Stimulated activated CD4-positive, alpha-beta T cell treated with anti-CD3 and anti-CD28 coated beads, Interleukin-2, amount 100 ng/mL, for 24 hours (primary cell): ENCODE measurements at places on chromosomes 7 and 10.
A peak's percentile ranks its signal among the peaks of the same experiment; 100 is the strongest.

DNA sequence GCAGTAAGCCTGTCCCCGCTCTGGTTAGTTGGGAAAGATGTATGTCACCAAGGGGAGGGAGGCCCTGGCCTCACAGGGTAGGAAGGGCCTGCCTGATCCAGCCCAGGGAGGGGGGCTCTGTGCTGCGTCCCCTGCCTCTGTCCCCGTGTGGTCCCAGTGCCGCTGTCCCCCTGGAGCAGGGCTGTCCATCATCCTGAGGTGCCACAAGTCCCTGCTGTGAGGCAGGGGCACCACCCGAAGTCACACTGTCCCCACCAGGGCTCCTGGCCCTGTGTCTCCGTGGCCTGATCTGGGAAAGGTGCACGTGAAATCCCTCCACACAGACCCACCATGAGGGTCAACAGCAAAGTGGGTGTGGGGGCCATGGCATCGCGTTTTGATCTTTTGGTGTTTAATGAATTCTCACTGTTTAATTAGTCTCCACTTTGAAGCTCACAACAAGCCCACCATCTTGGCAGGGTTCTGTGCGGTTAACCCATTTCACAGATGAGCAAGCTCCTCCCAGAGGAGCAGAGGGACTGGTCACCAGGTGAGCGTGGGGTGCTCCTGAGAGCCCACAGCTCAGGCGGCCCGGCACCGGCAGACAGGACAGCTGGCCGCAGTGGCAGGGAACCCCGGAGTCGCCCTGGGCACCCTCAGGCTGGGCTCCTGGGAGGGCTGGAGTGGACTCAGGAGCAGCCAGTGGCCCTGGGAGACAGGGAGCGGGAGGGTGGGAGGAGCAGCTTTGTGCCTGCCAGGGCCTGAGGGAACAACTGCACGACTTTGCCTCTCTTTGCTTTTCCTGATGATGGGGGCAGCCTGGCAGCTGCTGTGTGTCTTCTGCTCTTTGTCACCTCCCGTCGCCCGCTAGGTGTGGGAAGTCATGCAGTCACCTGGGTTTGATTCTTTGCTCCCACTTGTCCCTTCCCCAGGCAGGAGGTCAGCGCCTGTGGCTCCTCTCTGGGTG is 12.0 kb upstream of the CRYGN start:
- DNase-seq: no peak

- no peak for DNase-seq
Measured at GRCh38 chr10:32446536-32447406, 831 bp downstream of the CCDC7 start.

DNA sequence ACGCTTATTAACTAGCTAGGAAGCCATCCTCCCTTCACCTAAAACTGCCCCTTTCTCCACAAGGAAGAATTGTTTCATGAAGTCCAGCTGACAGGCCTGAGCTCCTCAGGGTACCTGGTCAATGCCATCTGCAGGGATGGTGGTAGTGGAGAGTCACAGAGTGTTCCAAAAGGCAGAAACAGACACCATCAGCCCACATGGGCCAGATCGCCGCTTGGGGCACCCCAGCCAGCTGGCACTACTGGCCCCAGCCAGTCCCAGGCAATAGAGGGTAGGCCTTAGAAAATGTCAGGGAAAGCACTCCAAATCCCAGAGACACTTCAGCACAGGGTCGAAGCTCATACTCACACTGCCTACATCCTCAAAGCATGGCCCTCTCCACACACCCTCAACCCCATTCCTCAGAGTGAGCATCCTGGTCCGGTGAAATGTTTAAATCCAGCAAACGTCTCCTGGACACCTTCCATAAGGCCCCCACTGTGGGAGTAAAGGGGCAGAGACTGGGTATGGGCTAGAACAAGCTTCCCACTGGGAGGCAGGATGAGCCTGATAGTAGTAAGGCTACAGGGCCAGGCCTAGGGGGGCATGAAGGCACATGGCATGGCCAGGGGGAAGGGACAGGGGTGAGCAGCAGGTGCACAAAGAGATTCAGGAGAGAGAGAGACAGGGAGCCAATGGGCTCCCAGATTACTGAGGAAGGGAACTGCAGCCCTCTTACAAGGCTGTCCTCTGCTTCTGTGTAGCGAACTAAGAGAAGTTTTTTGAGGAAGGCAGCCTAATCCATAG is 1.9 kb downstream of the LRRC20 start:
- no peak for DNase-seq

GRCh38 chr10:131464789-131465188 is 153.3 kb upstream of the TCERG1L start:
- DNase-seq: no peak

- no peak for DNase-seq
Measured at GRCh38 chr7:5666361-5666760, 115.1 kb downstream of the RNF216 start.

GRCh38 chr10:63103971-63104409 is 29.1 kb upstream of the NRBF2 start:
- peak; percentile 50 for DNase-seq

GRCh38 chr7:73526896-73527821 is 5.1 kb upstream of the BAZ1B start:
- no peak for DNase-seq

- no peak for DNase-seq
Measured at GRCh38 chr10:86795353-86795752, 38.9 kb downstream of the BMPR1A start.

DNA sequence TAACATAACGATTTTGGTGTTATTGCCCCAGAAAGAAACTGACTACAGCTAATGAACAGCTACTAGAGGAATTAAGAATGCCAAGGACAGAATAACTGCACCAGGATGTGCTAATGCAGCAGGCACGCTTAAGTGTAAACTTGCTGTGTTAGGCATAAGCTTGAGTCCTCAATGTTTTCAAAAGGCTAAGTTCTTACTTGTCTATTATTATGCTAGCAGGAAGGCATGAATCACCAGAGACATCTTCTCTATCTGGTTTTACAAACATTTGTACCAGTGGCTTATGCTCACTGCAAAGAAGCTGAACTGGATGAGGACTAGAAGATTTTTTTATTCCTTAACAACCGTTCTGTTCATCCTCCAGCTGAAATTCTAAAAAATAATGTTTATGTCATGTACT is 1035.3 kb downstream of the NRG3 start:
- DNase-seq: no peak

DNA sequence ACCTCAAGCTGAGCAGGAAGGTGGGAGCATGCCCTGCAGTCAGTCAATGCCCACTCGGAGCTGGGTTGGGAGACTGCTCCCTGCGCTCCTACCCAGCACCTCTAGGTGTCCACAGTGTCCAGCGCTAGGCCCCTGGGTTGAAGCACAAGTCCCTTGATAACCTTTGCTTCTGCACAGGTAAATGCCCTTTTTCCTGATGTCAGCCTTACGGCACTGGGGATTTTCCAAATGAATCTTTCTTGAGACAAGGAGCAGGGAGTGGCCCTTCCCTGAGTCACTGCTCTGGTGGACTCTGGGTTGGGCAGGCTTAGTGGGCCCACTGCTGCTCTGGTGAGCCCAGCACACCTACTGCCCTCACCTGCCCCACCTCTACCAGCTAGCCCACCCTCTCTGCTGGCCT is 61.9 kb upstream of the OPN4 start:
- DNase-seq: no peak

- no peak for DNase-seq
Measured at GRCh38 chr7:35700333-35700732, 5.4 kb upstream of the HERPUD2 start.

DNA sequence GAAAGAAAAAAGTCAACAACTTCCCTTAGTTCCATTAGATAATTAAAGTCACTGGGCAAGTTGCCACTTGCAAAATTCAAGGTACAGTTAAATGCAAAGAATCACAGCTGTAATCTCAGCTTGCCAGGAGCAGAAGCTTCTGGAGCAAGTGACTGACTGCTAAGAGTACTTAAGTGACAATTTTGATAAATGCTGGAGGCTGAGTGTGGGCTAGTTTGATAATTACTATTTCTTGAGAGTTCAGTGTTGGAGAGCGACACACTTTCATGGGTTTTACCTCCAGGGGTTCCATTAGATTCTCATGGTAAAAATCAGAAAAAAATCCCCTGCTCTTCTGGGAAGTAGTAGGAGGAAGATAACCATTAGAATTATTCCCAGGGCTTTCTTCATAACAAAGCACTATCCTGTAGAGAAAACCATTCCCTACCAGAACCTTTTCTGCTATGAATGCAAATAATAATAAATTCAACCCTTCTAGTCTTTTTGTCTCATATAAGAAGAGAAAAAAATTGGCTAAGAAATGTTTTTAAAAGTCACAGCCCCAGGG is 486.3 kb downstream of the POM121L12 start:
- no peak for DNase-seq

GRCh38 chr7:77699056-77699455 is 2.8 kb downstream of the RSBN1L start:
- no peak for DNase-seq

- no peak for DNase-seq
Measured at GRCh38 chr10:29057822-29058331, 231.0 kb upstream of the LYZL1 start.
